ENCODE measurements at places on chromosomes 5 and 9.

GRCh38 chr9:107557236-107557990 lies 67.8 kb upstream of the KLF4 start:
- DNase-seq: no peak

- no peak for DNase-seq
Measured at GRCh38 chr9:123064716-123065115, 31.2 kb downstream of the GPR21 start.

- no peak for DNase-seq
Measured at GRCh38 chr9:100324594-100325200, 28.0 kb downstream of the TEX10 start.

DNA sequence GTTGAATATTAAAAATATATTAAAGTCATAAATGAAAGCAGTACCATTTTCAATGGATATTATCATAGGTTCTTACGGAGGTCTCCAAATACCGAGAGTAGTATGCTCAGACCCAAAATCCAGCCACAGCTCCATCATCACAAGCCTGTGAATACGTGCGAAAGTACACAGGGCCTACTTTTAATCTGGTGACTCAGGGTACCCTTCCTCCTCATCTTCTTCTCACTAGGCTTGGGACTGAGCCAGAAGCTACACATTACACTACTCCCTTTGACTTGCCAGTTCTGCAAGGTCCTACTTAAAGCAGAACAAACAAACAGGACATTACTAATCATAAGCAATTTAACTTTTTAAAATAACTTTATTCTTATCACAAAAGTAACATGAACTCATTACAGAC lies 7.6 kb upstream of the RIC1 start:
- no peak for DNase-seq

DNA sequence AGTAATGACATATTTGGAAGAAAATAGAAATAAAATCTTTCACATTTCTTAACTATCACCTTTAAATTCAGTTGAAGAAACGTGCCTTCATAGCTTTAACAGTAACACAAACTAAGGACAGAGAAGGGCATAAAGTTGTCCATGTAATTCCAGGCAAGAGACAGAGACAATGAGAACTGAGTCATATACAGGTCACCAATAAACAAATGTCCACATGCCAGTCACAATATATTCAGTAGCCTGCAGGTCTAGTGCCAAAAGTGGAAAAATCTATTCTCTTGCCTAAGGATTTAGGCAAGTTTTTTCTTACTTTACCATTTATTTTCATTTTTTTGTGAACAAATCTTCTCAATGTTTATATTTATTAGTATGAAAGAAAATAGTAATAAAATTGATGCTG lies 1711.5 kb upstream of the NUDT12 start:
- DNase-seq: no peak

- DNase-seq: no peak
Measured at GRCh38 chr5:33046091-33046490, 335.0 kb downstream of the NPR3 start.

- no peak for DNase-seq
Measured at GRCh38 chr5:19685473-19685872, 302.5 kb downstream of the CDH18 start.

DNA sequence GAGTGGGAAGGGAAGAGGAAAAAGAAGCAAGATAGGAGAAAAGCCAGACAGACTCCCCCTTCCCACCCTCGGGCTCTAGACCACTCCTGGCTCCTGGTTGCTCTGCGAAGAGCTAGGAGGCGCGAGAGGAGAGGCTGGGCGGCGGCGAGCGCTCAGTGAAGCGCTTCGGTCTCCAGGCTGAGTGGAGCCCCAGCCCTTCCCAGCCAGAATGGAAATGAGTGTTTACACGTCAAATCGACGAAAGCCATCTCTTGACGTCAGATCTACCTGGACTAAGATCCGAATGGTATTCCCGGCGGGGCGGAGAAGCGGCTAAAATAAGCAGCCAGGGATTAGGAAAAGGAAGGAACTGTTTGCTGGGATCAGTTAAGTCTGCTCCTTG lies at the start of gene PCSK1:
Gene PCSK1 (minus strand): TSS at position 183 of the 382 bp plus-strand sequence. CDS start 206 bp downstream, outside the sequence.
- DNase-seq: no peak
